Mesendoderm (in vitro differentiated cells): ENCODE measurements at places on chromosomes 2 and 18.

DNA sequence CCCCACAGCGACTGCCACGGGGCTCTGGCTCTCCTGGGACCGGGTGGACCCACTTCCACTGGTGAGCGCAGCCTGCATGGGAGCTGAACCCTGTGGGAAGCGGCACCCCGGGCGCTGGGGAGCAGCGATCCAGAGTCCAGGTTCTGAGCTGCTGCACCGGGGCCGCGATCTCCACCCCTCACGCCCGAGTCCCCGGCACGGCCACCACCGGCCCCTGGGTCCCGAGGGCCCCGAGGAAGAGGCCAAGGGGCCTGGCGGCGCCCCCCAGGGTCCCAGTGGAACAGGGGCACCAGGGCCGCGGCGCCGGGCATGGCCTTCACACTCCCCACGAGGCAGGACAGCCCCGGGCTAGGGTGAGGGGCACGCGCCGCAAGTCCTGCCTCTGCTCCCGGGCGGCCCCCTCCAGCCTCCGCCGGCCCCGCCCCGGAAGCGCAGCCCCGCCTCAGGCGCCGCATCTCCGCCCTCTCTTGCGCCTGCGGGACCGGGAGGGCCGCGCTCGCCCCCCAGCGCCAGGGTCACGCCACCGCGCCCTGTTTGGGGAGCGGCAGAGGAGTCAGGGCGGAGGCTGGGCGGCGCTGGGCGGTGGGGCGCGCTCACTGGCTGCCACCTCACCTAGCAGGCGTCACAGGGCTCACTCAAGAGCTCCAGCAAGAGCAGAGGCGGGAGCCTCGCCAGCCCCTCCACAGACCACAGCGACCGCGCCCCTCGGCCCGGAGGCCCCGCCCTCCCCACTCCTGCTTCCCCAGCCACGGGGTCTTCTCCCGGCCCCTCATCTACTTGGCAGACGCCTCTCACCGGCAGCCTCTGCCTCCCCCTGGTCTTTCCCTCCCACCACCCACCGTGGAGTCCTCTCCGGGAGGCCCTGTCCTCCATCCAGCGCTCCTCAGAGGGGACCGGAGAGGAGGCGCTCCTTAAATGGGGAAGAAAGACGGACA, 26.8 kb downstream of the THAP4 start:
- peak; percentile 98 for DNase-seq

DNA sequence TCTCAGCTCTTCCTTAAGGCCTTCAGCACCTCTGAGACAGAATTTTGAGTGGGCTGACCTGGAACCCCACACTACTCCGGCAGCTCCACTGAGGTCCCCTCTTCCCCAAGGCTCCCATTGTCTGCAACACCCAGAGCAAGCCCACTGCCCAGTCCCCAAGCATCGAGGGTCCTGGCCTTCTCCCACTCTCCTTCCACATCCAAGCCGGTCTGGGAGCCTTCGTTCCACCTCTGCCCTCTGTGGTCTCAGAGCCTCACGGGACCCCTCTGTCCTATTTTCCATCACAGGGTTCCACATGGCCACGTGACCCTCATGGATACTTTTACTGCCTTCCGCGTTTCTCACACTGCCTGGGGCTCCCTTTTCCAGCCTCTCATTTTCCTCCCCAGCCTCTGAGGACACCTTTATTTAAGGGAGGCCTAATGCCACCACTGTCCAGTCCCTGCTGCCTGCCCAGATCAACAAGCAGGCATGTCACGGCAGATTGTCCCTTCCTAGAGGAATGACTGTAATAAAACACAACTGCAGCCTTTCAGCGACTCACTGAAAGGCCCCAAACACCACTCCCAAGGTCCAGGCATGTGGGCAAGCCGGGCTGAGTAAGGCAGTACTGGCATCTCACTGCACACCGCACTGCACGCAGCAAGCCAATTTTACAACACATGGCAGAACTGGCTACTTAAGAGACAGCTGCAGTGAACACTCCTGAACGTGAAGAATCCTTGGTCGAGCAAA, 7.9 kb upstream of the SALL3 start:
- no peak for DNase-seq

GRCh38 chr18:42289526-42289925, 334.5 kb downstream of the PIK3C3 start:
- DNase-seq = peak; percentile 23

DNA sequence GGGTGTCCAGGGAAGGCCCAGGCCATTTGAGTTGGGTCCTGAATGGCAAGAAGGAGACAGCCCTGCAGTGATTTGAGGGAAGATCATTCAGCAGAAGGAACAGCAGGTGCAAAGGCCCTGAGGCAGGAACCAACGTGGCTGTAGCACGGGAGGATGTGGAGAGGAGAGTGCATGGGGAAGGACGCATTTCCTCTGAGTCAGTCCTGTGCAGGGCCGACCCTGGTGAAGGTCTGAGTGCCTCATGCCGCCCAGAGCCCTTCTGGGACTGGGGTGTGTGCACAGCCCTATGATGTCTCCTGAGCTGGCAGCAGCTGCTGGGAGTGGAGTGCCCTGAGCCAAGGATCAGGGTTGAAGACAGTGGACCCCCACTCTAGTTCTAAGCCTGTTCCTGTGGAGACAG, 17.9 kb upstream of the ARHGEF4 start:
- no peak for DNase-seq

DNA sequence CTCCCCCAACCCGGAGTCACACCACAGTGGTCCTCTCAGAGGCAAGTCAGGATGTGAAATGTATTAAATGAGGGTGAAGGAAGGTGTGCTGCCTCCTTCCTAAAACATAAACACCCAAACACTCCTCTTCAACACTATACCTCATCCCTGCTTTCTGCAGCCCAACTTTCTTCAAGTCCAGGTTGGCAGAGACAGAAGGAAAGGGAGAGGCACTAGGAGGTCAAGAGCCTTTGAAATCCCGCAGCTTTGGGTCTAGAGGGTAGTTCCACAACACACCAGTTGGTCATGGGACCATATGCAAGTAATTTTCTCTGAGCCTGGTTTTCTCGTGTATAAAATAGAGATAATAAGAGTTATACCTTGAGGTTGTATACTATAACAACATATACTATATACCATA, 38.4 kb downstream of the FIGN start:
- DNase-seq = peak; percentile 54

- DNase-seq = no peak
Observed at GRCh38 chr18:51076503-51076902, 46.5 kb downstream of the SMAD4 start.

DNA sequence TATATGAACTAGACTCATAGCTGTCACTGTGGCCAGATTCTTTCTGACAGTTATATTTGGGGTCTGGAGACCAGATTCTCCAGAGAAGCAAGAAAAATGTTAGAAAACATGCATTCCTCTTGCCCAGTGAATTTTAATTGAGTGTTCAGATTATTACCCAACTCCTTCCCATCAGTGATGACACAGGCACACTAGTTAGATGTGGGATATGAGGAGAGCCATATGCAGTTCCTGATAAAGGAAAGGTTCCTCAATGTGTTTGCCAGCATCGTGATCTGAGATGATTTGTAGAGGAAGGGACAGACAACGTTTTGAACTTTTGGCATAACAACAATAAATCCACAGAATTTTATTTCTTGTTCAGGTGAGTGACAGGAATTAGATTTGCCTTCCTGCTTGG, 308.6 kb downstream of the PIEZO2 start:
- no peak for DNase-seq

DNA sequence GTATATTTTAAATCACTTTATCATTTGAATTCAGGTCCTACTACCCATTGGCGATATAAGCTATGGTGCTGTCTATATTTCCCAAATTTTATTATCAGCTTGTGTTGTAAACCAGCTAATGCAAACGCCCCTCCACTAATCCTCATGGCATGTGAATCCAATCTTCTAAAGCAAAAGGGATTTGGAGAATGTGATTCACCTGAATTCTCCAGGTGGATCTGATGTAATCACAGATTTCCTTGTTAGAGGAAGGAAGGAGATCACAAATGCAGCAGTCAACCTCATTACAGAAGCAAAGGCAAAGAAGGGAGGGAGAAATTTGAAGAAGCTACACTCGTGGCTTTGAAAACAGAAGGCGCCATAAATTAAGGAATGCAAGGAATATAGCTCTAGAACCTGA, 431.1 kb upstream of the CDH19 start:
- peak; percentile 85 for DNase-seq

DNA sequence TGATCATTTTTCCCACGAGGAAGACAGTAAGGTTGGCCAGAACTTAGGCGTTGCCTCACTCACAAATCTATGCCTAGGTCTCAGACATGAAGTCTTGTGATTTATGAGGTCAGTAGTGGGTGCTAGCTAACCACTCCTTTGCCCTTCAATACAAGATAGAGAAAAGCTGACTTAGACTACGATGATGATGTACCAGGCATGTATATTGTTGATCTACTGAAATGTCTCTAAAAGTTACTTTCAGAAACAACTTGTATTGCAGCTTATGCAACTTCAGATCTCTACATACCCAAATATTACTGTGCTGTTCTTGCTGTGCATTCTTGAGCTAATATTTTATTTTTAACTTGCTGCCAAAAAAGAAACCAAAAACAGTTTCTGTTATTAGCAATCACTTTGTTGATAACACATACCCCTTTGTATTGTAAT, 30.6 kb downstream of the MAPRE2 start:
- DNase-seq = no peak

DNA sequence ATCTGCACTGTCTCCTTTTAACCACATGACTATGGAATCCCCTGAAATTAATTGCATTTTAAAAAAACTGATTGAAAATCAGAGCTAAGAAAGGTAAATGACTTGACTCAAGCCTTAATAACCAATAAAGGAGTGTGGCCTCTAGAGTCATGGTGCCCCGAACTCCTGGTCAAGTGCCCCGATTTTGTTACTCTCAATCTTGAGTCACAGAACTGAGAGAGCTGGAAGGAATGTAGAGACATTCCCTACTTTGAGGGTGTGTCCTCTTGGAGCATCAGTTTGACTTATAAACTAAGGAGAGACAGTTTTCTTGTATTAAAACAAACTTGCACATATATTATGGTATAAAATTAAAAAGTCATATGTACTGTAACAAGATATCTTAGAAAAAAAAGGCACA, 2.4 kb downstream of the WDR43 start:
- DNase-seq = peak; percentile 46

DNA sequence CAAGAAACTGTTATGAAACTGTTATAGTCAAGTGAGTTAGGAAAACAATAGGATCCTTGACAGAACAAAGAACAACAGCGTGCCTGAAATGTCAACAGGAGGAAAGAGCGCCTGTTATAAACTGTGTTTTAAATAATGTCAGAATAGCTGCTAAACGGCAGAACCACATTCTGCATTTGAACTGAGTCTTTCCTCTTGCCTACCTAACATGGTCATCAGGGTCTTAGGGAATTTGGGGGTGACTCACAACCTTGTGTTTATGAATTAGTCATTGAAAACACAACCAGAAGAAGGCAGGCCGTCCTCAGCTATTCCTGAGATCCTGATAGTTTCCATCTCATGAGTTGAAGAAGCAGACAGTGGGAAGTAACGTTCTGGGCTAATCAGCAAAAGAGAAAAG, 222.0 kb upstream of the FN1 start:
- DNase-seq = peak; percentile 47

- no peak for DNase-seq
Observed at GRCh38 chr2:47321006-47321405, 82.0 kb upstream of the MSH2 start.

DNA sequence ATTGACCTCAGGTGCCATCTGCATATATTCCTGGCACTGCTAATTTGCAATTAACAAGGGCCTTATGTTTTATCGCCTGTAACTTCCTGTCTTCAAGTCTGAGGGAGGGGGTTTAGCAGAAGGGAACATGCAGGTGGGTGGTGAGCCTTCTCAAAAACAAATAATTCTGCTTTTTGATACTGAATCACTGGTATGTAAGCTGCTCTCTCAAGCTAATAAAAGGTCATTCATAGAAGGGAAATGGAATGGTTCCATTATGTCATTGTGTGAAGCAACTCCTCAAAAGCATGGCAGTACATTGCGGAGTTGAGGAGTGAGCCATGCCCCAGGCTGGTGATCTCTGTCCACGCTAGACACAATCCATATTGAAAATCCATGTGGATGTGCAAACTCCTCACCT, 414.8 kb upstream of the ID2 start:
- no peak for DNase-seq

- DNase-seq = peak; percentile 88
Observed at GRCh38 chr18:28584731-28585130, 407.8 kb upstream of the CDH2 start.

- DNase-seq = no peak
Observed at GRCh38 chr18:3057526-3057925, 44.6 kb upstream of the LPIN2 start.

GRCh38 chr2:179771791-179772190, 89.6 kb downstream of the ZNF385B start:
- DNase-seq = no peak

GRCh38 chr2:159103411-159103810, 135.0 kb downstream of the TANC1 start:
- no peak for DNase-seq

- no peak for DNase-seq
Observed at GRCh38 chr2:6506859-6507258, 358.8 kb downstream of the CMPK2 start.

DNA sequence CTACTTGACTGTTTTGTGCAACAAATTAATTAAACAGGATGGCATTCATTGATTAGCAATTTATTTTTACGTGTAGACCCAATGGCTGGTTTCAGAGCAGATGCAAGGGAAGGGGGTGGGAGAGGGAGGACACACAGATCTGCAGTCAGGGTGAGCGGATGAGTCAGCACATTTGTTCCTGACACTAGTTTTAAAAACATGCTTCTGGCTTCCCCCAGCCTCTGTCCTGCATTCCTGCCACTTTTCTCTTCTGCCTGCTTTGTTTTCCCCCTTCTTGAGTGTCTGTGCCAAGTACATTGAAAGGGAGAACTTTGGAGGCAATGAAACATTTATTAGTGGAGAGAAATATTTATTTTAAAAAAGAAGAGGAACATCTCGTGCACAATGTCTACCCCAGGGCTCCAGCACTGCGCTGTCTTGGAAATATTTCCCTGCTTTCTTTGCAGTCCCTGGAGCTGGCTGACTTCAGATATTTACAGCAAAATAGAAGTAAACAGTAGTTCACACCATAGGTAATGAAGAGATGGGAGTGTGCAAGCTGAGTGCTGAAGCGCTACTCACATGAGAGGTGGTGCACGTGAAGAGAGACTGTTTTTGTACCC, 52.2 kb downstream of the NRP2 start:
- DNase-seq = peak; percentile 90

- DNase-seq = no peak
Observed at GRCh38 chr2:130985206-130985780, 108.0 kb downstream of the FAM168B start.

- DNase-seq = peak; percentile 42
Observed at GRCh38 chr2:25161055-25161781, 7.2 kb downstream of the POMC start.

GRCh38 chr2:102504833-102505232, 31.8 kb downstream of the SLC9A4 start:
- no peak for DNase-seq

DNA sequence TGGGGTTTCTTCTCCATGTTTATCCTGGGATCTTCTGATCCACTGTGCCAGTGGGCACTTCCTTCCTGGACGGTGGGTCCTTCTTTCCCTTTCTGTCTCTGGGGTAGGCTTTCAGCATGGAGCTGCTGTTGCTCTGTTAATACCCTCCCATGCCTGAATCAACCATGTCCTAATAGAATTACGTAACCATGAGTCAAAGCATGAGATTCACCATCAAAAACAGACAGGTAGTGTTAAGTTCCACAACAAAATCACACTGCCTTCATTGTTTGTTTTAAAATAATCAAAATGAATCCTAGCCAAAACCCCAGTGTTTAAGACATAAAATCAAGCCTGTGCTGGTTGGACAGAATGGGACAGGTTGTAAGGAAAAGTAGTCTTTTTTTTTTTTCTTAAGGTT, 37.5 kb downstream of the GNAL start:
- no peak for DNase-seq

GRCh38 chr2:201128933-201129505, 13.1 kb downstream of the CFLAR start:
- DNase-seq = no peak
